NCI-H1105 (cell line): ENCODE measurements at places on chromosomes 2 and 18.

- no peak for DNase-seq
Observed at GRCh38 chr2:9360701-9361100, 62.6 kb downstream of the ITGB1BP1 start.

GRCh38 chr2:227796045-227796711 lies 17.5 kb upstream of the CCL20 start:
- DNase-seq, result no peak

DNA sequence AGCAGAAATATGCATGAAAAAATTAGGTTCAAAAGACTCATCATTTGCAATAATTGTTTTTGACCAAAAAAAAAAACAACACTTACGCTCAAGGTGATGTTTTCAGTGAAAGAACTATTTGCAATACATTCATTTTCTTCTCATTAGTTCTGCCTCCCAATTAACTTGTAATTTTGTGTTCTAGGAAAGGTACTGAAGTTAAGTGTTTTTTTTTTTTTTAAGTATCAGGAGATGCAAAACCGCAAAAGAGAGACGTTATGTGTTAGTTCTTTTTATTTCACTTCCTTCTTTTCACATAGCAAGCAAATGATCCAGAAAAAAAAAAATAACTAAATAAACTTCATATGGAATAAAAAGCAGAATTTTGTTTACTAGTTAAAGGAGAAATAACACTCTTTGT lies 735.2 kb upstream of the GCFC2 start:
- DNase-seq, result no peak

DNA sequence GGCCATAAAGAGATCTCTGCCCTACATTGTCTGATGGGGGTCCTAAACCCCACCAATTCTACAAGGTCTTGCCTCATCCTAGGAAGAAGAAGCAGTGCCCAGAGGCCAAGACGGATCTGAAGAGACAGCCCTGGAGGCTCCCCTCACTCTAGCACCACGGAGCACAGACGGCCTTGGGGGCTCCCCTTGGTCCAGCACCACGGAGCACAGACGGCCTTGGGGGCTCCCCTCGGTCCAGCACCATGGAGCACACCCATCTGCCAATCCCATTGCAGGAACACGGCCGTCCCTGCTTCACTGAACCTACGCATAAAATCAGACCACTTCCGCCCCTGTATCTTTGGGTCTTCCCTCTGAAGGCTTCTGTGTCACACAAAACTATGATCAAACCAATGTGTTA lies 215.1 kb upstream of the SALL3 start:
- DNase-seq, result no peak

DNA sequence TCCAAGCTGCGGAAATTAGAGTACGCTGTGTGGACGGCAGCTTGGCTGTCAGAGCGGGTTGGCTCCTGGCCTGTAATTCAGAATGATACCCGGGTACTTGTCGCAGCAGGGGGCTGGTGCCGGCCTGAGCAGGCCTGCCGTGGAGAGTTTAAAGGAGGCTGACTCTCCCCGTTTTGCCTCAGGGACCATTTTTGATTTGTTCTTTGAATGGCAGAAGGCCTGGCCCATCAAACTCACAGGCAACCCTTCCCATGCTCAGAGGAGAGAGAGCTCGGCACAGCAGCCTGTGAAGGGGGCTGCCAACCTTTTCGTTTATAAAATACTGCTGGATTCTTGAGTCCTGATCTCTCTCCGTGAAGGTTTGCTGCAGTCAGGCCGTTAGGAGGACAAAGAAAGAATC lies 151.3 kb downstream of the KLHL29 start:
- peak; percentile 71 for DNase-seq

DNA sequence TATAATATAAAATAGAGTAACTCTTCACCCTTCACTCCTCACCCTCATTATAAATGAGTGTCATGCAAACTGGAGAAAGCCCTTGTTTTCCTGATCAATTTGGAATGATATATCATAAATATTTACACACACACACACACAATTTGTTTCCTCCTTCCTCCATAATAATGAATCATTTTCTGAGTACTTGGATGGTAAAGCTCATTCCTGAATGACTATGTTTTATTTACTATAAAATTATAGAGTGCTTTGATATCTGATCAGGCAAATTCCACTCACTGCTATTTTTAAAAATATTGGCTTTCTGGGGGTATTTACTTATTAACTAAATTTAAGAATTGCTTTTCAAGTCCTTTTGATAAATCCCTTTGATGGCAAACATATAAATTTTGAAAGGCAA lies 1125.5 kb upstream of the CNTNAP5 start:
- no peak for DNase-seq

DNA sequence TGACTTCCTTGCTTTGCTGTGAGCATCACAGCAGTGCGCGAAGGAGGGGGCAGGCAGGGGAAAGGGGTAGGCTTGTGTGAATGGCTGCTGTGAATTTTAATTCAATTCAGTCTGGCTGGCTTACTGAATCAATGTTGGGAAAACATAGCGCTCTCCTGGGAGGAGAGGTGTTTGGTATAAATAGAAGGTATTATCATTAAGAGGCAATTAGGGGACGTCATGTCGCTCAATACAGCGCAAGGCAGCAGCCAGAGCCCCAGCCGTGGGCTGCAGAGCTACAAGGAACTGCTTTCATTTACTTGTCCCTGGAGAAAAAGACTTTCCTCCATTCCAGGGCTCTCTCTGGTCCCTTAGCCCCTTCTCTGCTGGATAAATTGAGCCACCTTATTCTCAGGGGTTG lies 181.4 kb upstream of the MSH6 start:
- DNase-seq, result no peak
